Diencephalon (tissue), 1 donor: ENCODE measurements at places on chromosomes 1 and 21. TPM values are rescaled to one million over a fixed set of nuclear protein-coding genes. Genes with fewer than 3 reads are reported as not detected.

The HAO2 gene
- not detected for total RNA-seq

The RPTN gene
- total RNA-seq: not detected

The WNT3A gene
- not detected for total RNA-seq

The H6PD gene
- total RNA-seq: 9.5 TPM

The LCE2A gene
- total RNA-seq: not detected
